ENCODE measurements at places on chromosomes 3 and 15. TPM values are rescaled to one million over a fixed set of nuclear protein-coding genes. Genes with fewer than 3 reads are reported as not detected.

MAP1A gene
- total RNA-seq = 0.75 TPM

COL8A1 gene
- not detected for total RNA-seq

SPSB4 gene
- total RNA-seq = not detected

SCN5A gene
- 0.33 TPM for total RNA-seq

DNA sequence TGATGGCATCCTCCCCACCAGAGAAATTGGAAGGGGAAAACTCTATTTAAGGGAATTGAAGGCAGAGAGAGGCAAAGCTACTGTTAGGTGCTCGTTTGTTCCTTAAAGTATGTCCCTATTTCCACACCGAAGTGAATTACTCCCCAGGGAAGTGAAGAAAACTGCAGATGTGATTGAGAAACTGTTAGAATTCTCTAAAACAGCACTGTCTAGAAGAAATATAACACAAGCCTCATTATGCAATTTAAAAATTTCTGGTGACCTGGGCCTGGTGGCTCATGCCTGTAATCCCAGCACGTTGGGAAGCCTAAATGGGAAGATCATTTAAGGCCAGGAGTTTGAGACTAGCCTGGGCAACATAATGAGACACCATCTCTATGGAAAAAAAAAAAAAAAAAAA lies 305.0 kb downstream of the SHQ1 start:
- H3K27me3 ChIP-seq = no peaks in the 10 kb centered on the region
- H3K36me3 ChIP-seq = no peaks in the 10 kb centered on the region
- H3K4me1 ChIP-seq = no peaks in the 10 kb centered on the region
- DNase-seq = no peak
- no peak overlapping the region for H3K4me3 ChIP-seq
- H3K27ac ChIP-seq = no peak overlapping the region

GRCh38 chr3:129228891-129229585 lies 20.4 kb upstream of the COPG1 start:
- peaks cover 10% of the 10 kb centered on the region for H3K4me1 ChIP-seq
- no peak overlapping the region for H3K4me3 ChIP-seq
- DNase-seq = no peak
- no peaks in the 10 kb centered on the region for H3K27me3 ChIP-seq
- H3K36me3 ChIP-seq = no peaks in the 10 kb centered on the region

- H3K27me3 ChIP-seq = no peaks in the 10 kb centered on the region
- H3K4me1 ChIP-seq = no peaks in the 10 kb centered on the region
- no peaks in the 10 kb centered on the region for H3K36me3 ChIP-seq
- no peak overlapping the region for H3K27ac ChIP-seq
- DNase-seq = no peak
Observed at GRCh38 chr3:64234571-64234970, 9.3 kb upstream of the PRICKLE2 start.

DNA sequence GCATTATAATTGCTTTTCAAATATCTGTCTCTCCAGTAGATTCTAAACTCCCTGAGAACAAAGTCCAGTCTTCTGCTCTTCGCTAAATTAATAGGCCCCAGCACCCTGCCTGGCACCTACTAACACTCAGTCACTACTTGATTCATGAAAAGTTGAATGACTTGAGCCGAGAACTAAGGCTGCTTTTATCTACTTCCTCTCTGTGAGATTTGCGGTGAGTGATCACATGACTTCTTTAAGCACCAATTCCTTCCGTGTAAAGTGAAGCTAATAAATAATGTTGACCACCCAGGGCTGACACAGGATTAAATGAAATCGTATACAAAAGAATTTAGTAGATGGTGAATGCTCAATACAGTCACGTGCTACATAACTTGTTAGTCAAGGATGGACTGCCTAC lies 44.6 kb upstream of the PGPEP1L start:
- H3K27ac ChIP-seq = no peak overlapping the region
- peaks cover 3% of the 10 kb centered on the region for H3K4me1 ChIP-seq
- H3K27me3 ChIP-seq = no peaks in the 10 kb centered on the region
- H3K36me3 ChIP-seq = no peaks in the 10 kb centered on the region
- H3K4me3 ChIP-seq = no peak overlapping the region

DNA sequence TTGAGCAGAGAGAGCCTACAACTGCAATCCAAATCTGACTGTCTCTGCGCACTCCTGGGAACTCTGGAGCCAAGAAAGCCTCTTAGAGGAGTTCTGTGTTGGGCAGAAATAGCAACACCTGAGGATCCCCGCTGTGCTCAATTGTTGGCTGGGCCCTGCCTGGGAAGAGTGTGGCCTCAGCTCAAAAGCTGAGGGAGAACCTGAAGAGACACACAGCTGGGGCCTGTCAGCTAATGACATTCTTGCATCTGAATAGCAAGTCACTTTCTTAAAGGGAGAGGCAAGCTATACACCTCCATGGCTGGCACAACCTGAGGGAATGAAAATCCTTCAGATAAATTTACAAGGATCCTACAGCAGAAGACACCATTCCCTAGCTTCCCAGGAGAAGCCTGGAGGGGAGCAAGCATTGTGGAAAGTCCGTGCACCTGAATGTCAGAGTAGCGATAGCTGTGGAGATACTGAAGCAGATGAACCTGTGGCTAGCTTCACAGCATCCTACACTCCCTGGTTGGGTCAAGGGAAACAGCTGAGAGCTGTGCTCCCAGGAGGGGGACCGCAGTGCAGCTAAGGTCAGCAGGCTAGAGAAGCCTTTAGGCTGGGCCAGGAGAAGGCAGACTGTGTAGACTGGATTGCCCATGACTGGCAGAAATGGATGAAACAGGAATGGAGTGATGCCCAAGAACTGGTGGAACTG lies 159.9 kb upstream of the PFN2 start:
- no peaks in the 10 kb centered on the region for H3K36me3 ChIP-seq
- H3K4me3 ChIP-seq = no peak overlapping the region
- peaks cover 6% of the 10 kb centered on the region for H3K27me3 ChIP-seq
- no peak for DNase-seq
- no peaks in the 10 kb centered on the region for H3K4me1 ChIP-seq

GRCh38 chr3:142445816-142446254 lies 2.0 kb downstream of the XRN1 start:
- H3K4me3 ChIP-seq = peak overlapping the region; percentile 99
- DNase-seq = no peak
- H3K36me3 ChIP-seq = peaks cover 4% of the 10 kb centered on the region
- no peaks in the 10 kb centered on the region for H3K27me3 ChIP-seq
